ENCODE measurements at places on chromosomes 13 and 19. TPM values are rescaled to one million over a fixed set of nuclear protein-coding genes. Genes with fewer than 3 reads are reported as not detected.

DNA sequence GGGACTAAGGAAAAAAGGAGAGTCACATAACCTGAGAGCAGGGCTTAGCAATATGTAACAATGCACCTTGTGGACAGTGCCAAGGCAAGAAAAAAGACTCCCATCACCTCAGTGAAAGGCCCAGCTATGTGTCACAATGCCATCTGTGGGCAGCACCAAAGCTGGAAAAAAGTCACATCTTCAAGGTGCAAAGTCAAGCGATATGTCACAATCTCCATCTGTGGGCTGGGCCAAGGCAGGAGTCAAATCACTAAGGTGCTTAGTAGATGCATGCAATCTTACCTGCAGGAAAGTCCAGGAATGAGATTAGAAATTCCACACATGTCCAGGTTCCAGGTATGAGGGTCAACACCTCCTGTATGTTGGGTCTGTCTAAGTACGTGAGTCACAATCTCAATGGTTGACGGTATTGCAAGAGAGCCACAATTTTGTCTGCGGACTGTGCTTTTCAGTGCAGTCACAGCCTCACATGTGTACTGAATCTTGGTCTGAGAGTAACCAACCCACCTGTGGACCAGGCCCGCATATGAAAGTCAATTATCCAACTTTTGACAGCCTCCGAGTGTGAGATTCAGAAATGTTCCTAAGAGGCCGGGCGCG, 14.8 kb upstream of the ZNF43 start:
- DNase-seq: no peak
- no peaks in the 10 kb centered on the region for H3K36me3 ChIP-seq
- H3K27ac ChIP-seq: no peak overlapping the region
- no peaks in the 10 kb centered on the region for H3K27me3 ChIP-seq
- peak overlapping the region; percentile 64 for H3K4me3 ChIP-seq

HNRNPA1L2 gene
- total RNA-seq: 1.3 TPM

MAP4K1 gene
- 0.78 TPM for total RNA-seq

GRCh38 chr13:54016542-54016941, 987.9 kb downstream of the OLFM4 start:
- H3K36me3 ChIP-seq: no peaks in the 10 kb centered on the region
- no peak overlapping the region for H3K27ac ChIP-seq
- H3K4me1 ChIP-seq: no peaks in the 10 kb centered on the region
- H3K27me3 ChIP-seq: no peaks in the 10 kb centered on the region

DNA sequence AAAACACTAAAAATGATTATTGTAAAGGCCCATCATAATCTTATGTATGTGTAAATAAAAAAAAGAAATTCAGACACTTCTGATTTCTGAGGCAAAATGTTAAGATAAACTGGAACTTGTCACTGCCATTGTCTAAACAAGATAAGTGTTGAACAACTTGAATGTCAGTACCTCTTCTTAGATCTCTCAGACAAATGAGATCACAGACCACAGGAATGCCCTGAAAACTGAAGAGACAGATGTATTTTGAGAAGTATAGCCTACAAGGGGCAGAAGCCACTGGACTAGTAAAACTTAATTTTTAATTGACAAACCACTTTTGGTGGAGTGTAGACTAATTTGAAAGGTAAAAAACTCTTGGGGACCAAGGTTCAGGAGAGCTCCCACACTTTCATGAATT, 375.5 kb upstream of the SLITRK5 start:
- no peaks in the 10 kb centered on the region for H3K4me1 ChIP-seq
- no peak for DNase-seq
- H3K36me3 ChIP-seq: no peaks in the 10 kb centered on the region
- H3K4me3 ChIP-seq: no peak overlapping the region
- H3K27ac ChIP-seq: no peak overlapping the region
- H3K27me3 ChIP-seq: no peaks in the 10 kb centered on the region

All from gastrocnemius medialis (tissue), 4 donors.